Bronchial epithelial cell (primary cell): ENCODE measurements at places on chromosomes 6 and 20. TPM values are rescaled to one million over a fixed set of nuclear protein-coding genes. Genes with fewer than 3 reads are reported as not detected.

GRCh38 chr6:134080171-134080795 is 27.9 kb upstream of the SLC2A12 start:
- DNase-seq, result peak; percentile 70

GRCh38 chr6:85453052-85453451 is 3.2 kb downstream of the NT5E start:
- no peak for DNase-seq

- no peak for DNase-seq
Observed at GRCh38 chr6:119608994-119609393, 259.4 kb upstream of the MAN1A1 start.

DNA sequence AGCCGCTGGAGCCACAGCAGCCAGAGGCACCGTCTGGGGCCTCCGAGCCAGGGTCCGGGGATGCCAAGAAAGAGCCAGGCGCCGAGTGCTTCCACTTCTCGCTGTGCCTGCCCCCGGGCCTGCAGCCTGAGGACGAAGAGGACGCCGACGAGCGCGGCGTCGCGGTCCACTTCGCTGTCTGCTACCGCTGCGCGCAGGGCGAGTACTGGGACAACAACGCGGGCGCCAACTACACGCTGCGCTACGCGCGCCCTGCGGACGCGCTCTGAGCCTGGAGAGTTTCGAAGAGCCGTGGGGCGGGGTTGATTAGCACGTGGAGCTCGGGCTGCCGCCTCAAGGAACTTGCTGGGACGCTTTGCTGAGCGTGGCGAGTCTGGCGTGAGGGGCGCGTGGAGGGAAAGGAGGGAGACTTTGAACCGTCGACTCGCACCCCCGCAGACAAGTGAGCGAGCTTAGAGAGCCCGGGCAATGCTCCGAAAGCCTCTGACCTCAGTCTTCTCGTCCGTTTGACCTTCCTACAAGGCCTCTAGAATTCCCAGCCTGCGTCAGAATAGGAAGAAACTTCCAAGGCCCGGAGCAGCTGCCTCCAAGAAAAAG is 1.3 kb downstream of the PPP1R3G start:
- no peak for DNase-seq

DNA sequence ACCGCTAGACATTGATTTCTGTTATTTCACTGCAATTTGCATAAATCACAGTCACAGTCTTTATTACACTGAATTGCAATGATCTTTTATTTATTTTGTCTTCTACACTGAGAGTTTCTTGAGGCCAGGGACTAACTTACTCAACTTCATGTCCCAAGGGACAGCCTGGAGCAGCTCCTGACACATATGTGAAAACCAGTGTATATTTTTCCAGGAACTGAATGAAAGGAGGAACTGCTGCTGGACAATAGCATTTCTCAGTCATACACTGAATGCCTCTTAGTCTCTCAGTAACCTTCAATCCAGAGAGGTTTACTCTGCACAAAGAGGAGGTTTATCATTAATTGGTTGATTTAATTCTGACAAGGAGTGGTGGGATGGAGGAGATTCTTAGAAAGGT is 5.9 kb downstream of the F13A1 start:
- no peak for DNase-seq

DNA sequence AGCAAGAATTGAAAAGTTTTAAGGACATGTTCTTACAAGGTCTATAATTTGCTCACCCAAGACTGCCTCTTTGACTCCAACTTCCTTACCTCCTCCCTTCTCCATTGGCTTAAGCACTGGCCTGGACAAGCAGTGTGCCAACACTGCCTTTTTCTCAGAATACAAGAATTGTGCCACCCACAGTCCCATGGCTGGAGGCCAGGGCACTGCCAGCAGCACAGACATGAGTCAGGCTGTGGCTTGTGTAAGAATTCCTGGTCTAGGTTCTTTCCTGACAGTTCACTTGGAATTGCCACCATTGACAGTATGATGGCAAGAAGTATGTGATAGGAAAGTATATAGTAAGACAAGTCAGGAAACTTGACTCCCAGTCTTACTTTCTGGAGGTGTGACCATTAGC is 202.7 kb upstream of the MARCKS start:
- DNase-seq, result peak; percentile 99

SMLR1 gene
- total RNA-seq, result not detected in 2 replicates

MCM8 gene
- 2.1 and 2.2 TPM in 2 replicates for total RNA-seq

LST1 gene
- total RNA-seq, result not detected in 2 replicates

FAM110A gene
- 7.1 and 8.3 TPM in 2 replicates for total RNA-seq

CRISP2 gene
- total RNA-seq, result not detected in 2 replicates
